HS-5 (cell line): ENCODE measurements at places on chromosomes 2 and 18.
A peak's percentile ranks its signal among the peaks of the same experiment; 100 is the strongest.

DNA sequence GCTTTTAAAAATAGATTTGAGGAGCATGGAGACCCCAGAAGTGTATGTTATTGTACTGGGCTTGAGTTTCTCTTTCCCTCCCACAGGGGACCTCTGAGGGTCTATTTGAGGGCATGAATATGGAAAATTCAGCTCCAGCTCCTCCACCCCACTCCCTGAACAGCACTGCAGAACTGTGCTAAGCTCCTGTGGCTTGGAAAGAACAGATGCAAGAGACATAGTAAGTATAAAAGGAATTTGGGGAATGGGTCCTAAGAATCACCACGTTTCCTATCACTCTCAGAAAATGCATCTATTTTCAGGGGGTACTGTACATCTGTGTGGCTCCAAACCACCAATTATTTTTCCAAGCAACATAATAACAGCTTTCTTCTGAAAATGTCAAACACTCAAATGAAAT, 416.1 kb downstream of the ZNF521 start:
- no peak for DNase-seq

DNA sequence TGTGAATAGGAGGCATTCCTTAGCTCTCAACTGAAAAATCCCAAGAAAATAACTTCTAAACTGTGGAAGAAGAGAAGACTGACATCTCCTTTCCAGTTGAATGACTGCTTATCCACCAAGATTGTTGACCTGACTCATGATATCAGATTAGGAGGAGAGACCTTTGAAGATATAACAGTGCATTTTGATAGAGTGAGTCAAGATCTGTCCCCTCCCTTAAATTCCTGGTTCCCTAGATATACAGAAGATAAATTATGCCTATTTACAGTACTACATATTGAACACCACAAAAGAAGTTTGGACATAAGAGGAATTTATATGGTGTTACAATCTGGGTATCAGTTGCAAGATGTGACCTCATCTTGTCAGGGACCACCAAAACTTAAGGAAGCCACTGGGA, 285.3 kb upstream of the ZSWIM2 start:
- no peak for DNase-seq

DNA sequence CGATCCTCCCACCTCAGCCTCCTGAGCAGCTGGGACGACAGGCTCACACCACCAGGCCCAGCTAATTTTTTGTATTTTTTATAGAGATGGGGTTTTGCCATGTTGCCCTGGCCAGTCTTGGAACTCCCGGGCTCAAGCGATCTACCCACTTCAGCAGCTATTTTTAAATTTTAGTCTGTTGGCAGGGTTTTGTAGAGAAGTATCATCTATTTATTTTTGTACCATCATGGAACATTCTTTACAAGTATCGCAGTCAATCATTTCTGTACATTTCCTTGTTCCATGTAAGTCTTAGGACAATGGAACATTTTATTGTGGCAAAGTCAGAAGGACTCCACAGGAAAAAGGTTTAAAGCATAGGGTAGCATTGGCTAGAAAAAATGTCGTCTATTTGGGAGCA, 94.6 kb downstream of the UGGT1 start:
- no peak for DNase-seq

DNA sequence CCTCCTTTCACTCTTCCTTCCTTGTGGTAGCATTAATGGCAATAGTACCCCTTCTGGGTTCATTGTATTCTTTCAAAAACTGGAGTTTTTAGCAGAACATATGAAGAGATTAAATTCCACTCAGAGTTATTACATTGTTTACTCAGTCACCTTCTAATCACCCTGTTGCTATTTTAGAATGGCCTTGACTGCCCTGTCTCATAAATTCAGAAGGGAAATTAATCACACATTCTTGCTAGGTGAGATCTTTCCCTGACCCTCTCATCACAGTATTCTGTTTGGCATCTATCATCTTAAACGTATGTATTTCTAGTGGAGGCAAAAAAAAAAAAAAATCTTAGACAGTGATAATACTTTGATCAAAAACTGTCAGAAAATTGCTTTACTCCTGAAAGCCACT, 760.4 kb downstream of the ADCYAP1 start:
- DNase-seq: no peak

- no peak for DNase-seq
Measured at GRCh38 chr18:76821356-76821874, 942 bp upstream of the ZNF236 start.

- no peak for DNase-seq
Measured at GRCh38 chr18:21056545-21056944, 55.1 kb downstream of the ROCK1 start.

DNA sequence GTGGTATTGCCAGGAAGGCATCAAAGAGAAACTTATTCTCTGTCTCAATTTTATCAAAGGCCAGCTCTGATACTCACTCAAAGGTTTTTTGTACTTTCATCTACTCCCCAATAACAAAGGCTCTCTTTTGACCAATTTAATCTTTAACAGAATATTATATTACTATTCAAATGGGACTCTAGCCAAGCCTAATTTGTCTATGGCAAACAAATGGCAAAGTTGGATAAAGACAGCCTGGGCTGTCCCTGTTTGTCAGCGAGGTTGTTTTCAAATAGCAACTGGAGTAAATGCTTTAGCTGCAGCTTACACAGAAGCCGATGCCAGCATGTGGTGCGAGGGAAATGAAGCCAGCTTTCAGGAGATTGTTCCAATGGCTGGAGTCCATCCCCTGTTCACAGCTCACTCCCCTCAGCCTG, 80.1 kb upstream of the CTNNA2 start:
- no peak for DNase-seq

GRCh38 chr2:215751200-215751910, 262.0 kb downstream of the MREG start:
- peak; percentile 92 for DNase-seq

DNA sequence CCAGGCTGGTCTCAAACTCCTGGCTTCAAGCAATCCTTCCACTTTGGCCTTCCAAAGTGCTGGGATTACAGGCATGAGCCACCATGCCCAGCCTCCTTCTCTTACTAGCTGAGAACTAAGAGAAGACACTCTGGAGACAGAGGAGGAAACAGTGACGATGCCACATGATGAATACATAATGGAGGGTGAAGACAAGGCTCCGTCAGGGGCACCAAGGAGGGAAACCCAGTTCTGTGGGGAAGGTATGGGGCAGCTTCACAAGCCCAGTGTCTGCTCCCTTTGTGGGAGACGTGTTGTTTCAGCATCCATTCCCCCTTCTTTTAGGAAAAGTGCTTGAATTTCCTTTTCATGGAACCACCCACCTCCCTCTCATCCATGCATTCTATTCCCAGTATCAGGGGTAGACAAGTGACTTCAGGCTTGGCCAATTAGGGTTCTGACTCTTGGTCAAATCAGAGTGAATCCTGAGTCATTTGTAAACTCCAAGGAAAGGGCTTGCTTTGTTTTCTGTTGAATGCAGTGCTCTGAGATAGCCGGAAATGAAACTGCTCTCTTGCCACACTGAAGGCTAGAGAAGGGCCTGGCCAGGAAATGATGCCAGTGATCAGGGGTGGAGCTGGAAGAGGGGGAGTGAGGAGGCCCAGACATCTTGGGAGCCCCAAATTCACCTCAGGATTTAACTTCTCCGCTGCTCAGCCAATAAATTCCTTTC, 23.7 kb downstream of the TMEM127 start:
- DNase-seq: peak; percentile 90
